ENCODE measurements at places on chromosomes 5 and 9.

GRCh38 chr9:133679466-133680061 is 43.4 kb downstream of the DBH start:
- DNase-seq: no peak

DNA sequence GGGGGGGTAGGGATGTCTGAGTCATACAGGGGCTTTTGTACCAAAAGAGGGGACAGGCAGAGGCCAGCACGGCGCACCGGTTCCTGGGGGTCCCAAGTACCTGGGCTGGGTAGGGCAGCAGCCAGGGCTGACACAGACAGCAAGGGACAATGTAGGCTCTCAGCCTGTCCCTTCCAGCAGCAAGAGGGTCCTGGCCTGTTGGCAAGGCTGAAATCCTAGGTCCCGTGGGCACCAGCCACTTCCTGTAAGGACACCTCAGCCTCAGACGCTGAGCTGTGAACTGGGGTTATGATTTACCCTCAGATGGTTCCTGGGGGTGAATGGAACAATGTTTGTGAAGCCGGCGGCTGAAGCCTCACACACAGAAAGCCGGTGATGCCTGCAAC is 41.3 kb downstream of the NACC2 start:
- no peak for DNase-seq

DNA sequence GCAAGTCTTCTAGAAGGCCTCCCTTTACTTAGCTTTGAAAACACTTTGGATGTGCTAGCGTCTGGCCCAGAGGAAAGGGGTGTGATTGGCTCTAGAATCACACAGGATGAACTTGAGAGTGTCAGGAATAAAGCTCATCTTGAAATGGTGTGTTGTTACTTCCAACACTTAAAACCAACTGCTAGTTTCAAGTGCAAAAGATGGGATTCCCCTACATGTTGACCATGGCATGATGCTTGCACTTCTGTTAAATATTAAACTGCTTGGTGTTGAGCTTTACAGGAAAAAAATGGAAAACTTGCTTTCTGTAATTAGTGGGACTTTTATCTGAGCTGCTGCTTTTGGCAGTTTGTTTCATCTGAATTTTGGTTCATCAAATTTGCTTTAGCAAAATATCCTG is 261.1 kb downstream of the MED10 start:
- DNase-seq: no peak

GRCh38 chr5:14330729-14331385 is 187.7 kb downstream of the TRIO start:
- no peak for DNase-seq

GRCh38 chr5:54347221-54347865 is 37.0 kb upstream of the ARL15 start:
- DNase-seq: no peak
